ENCODE measurements at places on chromosomes 6 and 20.

DNA sequence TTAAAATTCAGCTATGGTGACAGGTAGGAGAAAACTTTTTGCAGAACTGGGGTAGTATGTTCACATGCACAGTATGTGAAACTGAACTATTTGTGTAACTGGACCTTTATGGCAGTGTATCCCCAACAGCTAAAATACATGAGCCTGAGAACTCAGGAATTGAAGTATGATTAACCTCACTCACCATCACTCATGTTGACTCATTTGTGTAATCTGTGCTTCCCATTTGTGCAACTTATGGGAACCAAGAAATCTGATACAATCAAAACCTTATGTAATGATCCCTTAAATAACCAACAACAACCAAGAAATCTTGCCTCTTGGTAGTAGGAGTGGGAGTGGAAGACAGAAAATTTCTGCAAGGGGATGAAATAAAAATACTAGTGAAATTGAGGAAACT is 674.9 kb downstream of the HDGFL1 start:
- no peak for DNase-seq

GRCh38 chr6:13412639-13413465 is 74.5 kb downstream of the GFOD1 start:
- no peak for DNase-seq

- DNase-seq, result no peak
Measured at GRCh38 chr6:106110164-106110826, 24.2 kb downstream of the PRDM1 start.

- DNase-seq, result no peak
Measured at GRCh38 chr6:25166955-25167748, 112.0 kb upstream of the CARMIL1 start.

GRCh38 chr6:114362396-114362795 is 19.6 kb upstream of the HS3ST5 start:
- no peak for DNase-seq

- DNase-seq, result no peak
Measured at GRCh38 chr6:137162692-137163306, 10.6 kb downstream of the IL22RA2 start.

DNA sequence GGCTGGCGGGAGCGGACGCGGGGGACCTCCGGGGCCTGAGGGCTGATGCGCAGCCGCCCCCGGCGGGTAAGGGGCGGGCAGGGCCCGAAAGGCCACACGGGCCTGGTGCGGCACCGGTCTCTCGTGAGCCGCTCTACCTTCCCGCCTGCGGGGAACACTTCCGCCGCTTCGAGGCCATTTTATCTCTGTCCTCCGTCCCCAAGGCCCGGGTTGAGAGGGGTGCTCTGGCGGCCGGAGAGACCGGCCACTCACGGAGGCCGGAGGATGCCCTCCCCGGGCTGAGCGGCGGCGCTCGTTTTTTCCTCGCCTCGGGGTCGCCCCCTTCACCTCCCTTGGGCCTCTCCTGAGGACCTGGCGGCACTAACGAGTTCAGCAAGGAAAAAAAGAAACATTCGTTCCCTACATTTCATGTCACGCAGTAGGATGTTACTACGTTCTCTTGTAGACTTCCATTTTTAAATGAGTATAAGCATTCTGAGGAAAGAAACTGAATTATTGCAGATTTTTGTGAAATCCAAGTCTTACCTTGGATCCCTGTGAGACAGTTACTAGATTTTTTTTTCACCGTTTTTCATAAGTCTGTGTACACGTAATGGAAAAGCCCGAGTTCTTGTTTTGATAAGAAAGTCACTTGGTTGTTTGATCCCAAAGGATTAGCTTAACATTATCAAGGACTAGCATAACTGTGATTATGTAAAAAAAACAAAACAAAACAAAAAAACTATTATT is 575 bp downstream of the WTAP start:
- no peak for DNase-seq

DNA sequence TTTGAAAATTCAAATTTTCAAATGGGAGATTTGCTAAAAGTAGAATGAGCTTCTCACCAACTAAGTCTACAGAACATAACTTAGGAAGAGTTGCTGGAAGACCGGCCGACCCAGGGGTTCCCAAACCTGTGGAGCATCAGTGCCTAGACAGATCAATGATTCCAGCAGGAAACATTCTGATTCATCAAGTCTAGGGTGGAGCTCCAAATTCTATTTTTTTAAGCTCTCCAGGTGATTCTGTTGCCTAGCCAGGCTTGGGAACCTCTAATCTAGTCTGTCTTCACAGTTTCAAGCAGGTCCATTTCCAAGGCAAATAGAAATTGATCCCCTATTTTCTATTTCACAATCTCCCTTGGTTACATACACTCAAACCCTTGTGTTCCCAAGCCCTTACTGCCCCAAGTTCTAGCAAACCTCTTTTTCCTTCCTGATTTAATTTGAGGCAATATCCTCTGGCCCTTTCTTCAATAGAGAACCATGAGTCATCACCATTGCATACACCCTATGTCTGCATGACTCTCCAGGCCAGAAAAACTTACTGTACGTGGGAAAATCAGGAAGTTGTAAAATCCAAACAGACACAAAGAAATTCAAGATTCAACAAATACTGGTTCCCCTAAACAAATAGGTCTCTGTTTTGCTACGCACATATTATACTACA is 8.9 kb downstream of the ATXN1 start:
- DNase-seq, result no peak

- no peak for DNase-seq
Measured at GRCh38 chr6:136720045-136720770, 72.1 kb downstream of the MAP3K5 start.

DNA sequence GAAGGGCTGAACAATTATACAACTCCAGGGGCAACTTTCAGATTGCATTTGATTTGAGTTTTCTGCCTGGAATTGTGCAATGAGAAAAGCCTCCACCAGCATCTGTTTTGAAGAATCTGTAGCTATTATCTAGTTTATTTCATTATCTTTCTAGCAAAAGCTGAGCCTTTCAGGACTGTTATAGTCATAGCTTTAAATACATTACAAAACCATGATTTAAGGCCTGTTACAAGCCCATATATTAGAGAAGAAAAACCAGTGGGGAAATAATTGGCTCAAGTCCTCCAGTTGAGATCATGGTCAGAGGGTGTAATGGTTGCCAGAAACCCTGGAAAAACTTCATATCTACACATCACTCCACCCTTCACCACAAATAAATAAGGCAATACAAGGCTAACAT is 676.2 kb downstream of the HDGFL1 start:
- no peak for DNase-seq

DNA sequence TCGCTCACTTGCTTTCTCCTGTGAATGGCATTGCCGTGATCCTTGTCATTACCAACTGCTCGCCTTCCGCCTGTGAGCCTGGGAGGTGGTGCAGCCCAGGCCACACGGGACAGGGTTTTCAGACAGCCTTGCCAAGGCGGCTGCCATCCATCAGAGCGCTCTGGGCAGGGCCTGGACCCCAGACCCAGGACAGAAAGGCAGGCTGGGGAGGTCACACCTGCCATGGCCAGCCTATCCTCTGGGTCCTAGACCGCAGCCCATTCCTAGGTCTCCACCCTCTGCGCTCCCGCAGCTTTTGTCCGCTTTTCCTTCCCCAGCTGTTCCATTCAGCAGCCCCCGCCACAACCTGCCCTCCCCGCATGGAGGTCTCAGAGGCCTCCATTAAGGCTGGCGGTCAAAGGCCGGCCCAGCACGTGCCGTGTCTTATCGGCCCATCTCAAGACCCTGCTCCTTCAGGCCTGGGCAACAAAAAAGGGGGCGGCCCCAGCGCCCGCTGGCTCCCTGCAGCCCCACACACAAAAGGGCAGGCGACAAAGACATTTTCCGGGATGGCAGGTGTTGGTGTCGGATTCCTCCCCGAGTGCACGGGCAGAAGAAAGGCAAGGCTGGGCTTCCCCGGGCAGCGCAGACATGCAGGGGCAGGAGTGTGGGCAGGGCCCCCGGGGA is 28.1 kb downstream of the INSM1 start:
- DNase-seq, result no peak

GRCh38 chr6:149316108-149316727 is 1.3 kb upstream of the TAB2 start:
- DNase-seq, result no peak

DNA sequence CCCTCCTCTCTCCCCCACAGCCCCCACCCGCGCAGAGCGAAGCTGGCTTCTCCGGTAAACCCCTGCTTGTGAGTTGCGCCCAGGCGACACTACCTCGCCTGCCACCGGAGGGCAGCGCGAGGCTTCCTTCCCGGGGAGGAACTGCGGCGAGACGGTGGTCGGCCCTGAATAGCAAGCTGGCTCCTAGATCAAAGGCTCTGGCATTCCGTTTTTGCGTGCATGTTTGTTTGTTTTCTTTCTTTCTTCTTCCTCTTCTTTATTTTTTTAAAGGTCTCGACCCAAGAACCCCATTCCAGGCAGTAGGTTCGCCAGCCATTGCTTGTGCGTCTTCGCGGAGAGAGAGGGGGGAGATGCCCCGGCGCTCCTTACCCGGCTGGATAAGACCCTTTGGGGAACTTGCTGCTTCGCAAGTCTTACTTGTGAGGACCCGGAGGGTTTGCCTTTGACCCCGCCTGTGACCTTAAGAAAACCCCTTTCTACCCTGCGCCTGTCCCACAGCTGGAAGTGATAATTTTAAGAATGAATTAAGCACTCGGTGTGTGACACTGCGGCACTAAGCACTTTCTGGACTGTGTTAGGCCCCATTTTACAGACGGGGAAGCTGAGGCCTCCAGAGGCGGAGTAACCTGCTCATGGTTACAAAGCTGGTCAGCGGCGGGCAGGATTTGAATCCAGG is 92.7 kb upstream of the SIRPA start:
- DNase-seq, result no peak

GRCh38 chr6:610882-611281 is 46.0 kb downstream of the HUS1B start:
- DNase-seq, result no peak

Data from stimulated activated CD8-positive, alpha-beta memory T cell treated with anti-CD3 and anti-CD28 coated beads, Interleukin-7, amount 100 ng/mL, for 4 hours (primary cell).